ENCODE measurements at places on chromosomes 2 and 18.

- DNase-seq = no peak
Measured at GRCh38 chr2:159411460-159411859, 125.0 kb upstream of the WDSUB1 start.

GRCh38 chr2:23312996-23313606 lies 71.9 kb upstream of the KLHL29 start:
- DNase-seq = no peak

GRCh38 chr2:145750144-145750543 lies 1230.2 kb upstream of the ZEB2 start:
- no peak for DNase-seq

- no peak for DNase-seq
Measured at GRCh38 chr2:107633580-107634147, 193.0 kb upstream of the RGPD4 start.

DNA sequence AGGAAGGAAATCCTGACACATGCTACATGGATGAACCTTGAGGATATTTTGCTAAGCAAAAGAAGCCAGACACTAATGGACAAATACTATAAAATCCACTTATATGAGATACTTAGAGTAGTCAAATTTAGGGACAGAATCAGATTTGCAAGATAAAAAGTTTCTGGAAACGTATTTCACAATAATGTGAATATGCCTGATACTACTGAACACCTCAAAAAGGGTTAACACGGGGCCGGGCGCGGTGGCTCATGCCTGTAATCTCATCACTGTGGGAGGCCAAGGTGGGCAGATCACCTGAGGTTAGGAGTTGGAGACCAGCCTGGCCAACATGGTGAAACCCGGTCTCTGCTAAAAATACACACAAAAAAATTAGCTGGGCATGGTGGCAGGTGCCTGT lies 1.7 kb upstream of the RMC1 start:
- DNase-seq = no peak

DNA sequence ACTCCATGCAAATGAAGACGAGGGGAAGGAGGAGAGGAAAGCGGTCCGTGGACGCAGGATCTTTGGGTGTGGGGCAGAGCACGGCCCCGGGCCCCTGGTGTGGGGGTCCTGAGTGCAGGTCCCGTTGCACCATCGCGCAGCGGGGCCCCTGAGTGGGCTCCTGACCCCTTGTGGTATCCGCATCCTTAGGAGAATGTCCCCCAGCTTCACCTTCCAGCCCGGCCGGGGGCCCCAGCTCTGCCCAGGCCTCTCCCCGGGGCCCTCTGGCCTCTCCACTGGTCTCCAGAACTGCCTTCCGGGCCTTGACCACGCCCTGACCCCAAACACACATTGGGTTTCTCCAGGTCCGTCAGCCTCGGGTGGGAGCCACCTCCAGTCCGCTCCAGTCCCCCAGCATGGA lies 431.8 kb upstream of the SALL3 start:
- no peak for DNase-seq

- no peak for DNase-seq
Measured at GRCh38 chr2:71603311-71603811, 150.0 kb downstream of the DYSF start.

- no peak for DNase-seq
Measured at GRCh38 chr2:54867457-54867856, 144.0 kb downstream of the EML6 start.

GRCh38 chr2:74597410-74597809 lies 42.9 kb downstream of the DOK1 start:
- DNase-seq = no peak

DNA sequence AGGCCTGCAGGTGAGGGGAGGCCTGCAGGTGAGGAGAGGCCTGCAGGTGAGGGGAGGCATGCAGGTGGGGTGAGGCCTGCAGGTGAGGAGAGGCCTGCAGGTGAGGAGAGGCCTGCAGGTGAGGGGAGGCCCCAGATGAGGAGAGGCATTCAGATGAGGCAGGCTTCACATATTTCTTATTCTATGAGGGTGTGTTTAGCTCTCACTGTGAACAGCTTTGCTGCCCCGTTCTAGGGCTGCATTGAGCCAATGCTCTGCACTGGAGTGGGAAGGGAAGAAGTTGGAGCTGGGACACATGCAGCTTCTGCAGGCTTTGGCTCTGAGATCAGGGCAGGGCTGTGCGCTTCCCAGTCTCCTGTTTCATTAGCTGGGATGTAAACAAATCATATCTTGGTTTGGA lies 19.5 kb downstream of the TPO start:
- no peak for DNase-seq

GRCh38 chr2:112887964-112888749 lies 22.8 kb upstream of the IL37 start:
- DNase-seq = no peak

GRCh38 chr18:79507076-79507545 lies 111.4 kb downstream of the NFATC1 start:
- DNase-seq = no peak

DNA sequence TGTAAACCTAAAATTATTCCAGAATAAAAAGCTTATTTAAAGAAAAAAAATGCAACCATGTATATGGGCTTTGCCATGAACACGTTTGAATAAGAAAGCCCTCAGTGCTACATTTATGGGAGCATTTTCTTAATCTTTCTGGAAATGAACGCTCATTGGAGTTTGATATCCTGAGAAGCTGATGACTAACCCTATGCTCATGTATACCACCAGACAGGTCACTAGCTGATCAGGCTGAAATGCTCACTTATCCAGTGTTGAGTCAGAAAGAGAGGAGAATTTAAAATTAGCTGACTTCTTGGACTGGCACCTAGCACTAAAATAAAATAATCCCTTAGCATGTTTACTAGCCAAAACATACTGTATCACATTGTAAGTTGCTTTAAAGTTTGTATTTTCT lies 254.9 kb upstream of the SIX3 start:
- DNase-seq = no peak

DNA sequence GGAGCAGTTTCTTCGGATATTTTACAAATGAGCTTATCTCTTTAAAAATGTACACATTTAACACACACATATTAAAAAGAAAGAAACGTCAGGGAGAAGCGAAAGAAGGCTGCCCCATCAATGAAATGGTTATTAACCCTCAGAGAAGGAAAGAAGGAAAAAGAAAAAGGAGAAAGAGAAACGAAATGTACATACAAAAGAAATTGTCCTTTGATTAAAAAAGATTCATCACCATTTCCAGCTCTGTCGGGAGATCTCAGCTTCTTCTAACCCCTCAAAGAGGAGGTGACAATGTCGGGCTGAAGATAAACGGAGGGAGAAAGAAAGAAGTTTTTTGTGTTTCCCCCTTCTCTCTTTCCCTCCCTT lies 1.5 kb downstream of the IKZF2 start:
- DNase-seq = no peak

GRCh38 chr18:10482985-10483949 lies 28.8 kb downstream of the APCDD1 start:
- DNase-seq = no peak

DNA sequence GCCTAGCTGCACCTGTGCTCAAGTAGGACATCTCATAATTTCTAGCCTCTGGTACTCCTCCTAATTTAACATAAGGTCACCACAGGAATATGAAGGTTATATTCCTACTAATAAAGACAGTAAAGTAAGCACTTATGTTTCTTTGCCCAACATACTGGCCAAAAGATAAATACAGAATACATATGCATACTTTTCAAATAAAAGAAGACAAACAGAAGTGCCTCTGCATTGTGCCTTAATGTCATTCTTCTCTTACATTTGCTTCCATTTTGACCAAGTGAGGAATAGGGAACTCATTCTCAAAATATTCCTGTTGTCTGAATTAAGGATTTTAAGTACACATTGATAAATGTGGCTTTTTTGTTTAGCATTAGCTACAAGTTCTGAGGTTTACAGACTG lies 5.6 kb downstream of the BCL11A start:
- no peak for DNase-seq

DNA sequence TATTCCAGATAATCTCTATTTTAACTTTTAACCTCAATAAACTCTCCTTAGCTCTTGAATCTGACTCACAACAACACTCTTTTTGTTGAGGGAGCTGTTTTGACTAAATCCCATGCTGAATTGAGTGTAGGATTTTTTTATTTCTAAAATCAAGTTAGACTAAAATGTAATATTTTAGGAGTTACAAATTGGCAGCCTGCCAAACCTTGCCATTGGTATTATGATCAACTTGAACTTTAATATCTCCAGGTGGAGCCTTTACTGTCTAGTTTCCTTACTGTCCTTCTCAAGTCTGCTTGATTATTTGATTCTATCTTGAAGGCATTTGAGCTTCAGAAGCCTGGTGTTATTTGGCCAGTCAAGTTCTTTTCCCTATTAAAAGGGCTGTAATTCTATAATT lies 8.7 kb downstream of the PIKFYVE start:
- DNase-seq = no peak

GRCh38 chr18:45046961-45047360 lies 366.3 kb downstream of the SETBP1 start:
- DNase-seq = no peak

- no peak for DNase-seq
Measured at GRCh38 chr18:45448871-45449270, 166.4 kb upstream of the SLC14A2 start.

DNA sequence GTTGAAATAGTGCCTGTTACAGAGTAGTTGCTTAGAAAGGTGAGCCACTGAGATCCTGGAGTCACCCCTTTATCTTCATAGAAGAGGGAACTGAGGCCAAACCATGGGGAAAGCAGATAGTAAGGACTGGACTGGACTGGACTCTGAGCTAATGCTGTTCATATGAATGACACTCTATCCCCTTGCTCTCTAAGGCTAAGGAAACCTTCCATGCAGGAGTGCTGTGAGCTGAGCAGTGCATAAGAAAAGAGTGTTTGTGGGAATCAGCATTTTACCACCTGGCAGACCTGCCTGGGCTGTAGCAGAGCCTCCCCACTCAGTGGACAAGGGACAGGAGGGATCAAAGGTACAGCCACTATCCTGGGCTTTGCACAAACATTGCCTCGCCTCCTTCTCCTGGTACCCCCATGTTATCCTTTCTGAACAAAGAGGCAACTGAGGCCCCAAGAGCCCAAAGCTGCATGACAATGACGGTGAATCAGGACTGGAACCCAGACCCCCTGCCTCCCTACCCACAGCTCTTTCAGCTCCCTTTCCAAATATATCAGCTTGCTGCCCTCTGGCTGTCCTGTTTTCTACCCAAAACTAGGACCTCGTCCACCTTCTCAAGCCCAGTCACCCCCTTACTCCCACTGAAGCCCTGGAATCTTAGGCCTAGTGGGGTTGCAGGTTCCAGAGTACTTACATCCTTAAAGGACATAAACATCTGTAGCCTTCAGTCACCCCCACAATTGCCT lies 227.9 kb downstream of the ZBTB7C start:
- DNase-seq = no peak

DNA sequence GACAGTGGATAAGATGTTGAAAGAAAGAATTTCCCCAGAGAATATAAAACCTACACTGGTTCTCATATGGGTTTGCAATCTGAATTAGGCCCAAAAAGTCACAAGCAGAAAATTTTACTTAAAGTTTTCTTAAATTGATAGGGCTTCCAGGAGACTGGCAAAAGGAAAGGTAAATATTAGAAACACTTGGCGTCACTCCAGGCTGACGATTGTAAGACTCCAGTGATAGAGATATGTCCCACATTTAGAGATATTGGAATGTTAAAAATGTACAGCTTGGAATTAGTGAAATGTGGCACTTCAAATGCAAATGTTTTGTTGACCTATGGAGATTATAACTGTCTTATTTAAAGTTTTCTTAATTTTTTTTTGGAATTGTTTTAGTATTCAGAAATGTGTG lies 14.0 kb downstream of the YIPF4 start:
- DNase-seq = no peak

GRCh38 chr18:69998523-69998987 lies 50.9 kb upstream of the CD226 start:
- no peak for DNase-seq

DNA sequence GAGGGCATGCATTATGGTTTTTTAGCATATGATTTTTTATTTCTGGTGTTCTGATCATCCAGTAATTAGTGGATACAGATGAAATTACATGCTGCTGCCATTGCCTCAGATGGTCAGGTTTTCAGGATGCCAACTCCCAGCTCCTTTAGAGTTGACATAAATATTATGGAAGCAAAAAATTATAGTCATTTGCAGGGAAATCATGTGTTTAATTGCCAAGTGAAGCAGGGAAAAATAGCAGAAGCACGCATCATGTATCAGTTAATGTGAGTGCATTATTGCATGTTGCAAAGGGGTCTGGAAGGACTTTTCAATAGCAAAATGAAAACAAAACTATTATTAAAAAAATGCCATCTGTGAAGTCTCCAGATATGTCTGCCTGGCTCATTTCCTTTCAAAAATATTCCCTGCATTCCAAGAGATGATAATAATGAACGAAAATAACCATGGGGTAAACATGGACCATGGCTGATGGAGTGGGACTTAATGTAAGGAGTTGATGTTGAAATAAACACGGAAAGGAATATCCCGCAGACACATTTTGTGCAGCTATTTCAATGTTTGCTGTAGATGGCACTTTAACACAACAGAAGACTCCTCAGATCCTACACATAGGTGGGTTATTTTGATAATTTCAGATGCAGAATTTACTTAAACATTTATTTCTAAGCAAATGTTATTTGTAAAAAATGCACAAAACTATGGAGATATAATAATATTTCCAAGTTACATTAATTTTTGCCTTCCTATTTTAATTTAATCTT lies 87.7 kb upstream of the DYNAP start:
- DNase-seq = no peak

- DNase-seq = no peak
Measured at GRCh38 chr2:36482576-36483214, 115.3 kb downstream of the FEZ2 start.

GRCh38 chr2:45301307-45302277 lies 292.3 kb upstream of the SIX2 start:
- no peak for DNase-seq

DNA sequence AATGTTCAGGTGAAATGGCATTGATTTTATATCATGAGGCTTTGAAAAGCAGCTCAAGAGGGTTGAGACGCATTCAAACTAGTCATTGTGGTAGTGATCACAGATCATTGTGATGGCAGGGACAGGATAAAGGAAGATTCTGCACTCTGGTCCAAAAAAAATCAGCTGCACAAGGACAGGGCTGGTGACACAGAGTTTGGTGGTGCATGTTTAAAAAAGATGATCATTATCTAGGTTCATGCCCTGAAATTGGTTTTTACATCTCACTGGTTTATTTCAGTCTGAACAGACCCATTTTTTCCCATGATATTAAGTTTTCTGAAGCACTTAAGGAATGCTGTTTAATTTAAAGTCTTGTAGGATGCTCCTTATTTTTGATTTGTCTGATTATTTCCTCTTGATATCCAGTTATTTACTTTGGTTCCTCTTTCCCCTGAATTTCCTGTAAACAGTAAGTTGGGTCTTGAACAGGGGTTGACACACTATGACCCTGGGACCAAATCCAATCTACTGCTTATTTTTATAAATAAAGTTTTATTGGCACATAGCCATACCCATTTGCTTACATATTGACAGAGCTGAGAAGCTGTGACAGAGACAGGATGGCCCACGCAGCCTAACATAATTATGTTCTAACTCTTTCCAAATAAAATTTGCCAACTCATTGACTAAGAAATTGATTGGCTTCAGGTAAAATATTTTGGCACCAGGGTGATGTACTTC lies 98.4 kb downstream of the UPP2 start:
- no peak for DNase-seq

GRCh38 chr18:41038071-41038470 lies 917.0 kb upstream of the PIK3C3 start:
- DNase-seq = no peak

GRCh38 chr2:1864301-1864980 lies 120.1 kb upstream of the PXDN start:
- DNase-seq = no peak
